ENCODE measurements at places on chromosomes 2 and 18.

DNA sequence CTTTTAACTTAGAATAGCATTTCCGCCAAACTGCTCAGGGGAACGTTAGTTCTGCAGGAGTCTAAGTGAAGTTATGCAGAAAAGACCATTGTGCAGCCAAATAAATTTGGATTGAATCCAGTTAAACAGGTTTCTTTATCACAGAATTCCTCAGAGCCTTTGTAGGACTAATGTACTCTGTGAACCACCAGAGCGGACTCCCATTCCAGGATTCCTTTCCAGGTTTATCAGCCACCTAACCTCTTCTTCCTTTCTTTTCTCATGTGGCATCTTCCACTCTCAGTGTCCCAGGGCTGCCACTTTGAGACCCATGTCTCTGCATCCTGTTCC is 350.4 kb downstream of the TSN start:
- no peak for DNase-seq

GRCh38 chr2:3130889-3131635 is 246.6 kb downstream of the EIPR1 start:
- DNase-seq, result no peak

- no peak for DNase-seq
Measured at GRCh38 chr18:9735879-9736278, 27.8 kb downstream of the RAB31 start.

GRCh38 chr2:66268756-66269155 is 166.2 kb upstream of the MEIS1 start:
- DNase-seq, result no peak

DNA sequence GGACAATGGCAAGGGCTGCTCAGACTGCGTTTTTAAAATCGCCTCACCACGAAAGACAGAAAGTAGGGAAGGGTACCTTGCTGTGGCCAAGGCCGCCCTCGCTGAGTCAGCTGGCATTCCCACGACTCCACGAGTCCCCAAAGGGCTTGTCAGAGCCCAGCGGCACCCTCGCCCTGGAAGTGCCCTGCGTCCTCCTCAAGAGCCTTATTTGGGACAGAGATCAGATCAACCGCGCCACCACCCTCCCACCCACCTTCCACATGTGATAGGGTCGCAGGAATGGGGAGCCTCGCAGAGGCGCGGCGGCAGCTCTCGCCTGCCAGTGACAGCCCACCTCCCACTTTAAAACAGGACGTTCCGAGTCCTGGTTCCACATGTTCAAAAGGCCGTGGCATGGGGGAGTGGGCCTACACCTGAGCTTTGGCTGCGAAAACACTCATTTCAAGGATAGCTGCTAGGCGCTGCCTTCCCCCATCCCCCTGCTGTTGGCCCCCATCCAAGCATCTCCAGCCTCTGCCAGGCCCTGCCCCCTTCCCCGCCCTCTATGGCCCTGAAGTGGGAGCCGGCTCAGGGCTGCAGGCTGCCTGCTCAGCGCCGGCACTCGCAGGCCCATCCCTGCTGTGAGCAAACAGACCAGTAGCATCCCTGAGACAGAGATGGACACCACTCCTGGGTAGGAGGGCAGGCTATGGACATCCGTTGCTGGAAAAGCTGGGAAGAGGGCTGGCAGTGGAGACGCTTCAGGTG is 38.1 kb upstream of the ARHGEF4 start:
- DNase-seq, result peak; percentile 82

DNA sequence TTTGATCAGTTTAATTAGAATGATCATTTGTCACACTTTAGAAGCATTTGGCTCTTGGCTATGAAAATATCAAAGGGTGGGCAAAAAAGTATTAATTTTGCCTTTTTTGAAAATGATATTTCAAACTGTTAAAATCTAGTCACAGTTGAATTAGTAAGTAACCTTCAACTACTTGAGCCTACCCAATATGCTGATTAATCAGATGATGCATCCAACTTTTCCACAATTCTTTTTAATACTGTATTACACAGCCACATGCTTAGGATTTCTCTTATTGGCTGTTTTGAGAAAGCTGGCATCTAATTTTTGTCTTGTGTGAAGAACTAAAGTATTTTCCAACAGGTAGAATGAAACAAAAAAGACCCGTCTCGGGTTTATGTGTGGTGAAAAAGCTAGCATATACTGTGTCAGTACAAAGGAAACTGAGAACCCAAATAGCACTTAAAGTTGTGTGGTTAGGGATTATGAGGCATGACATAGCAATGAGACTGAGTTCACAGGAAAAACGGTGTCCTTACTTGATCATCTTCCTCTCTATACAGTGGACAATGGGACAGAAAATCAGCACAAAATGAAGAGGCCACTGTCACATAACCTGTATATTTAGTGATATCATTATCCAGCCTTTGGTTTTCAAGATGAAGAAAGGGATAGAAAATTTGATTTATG is 11.7 kb downstream of the OSBPL6 start:
- no peak for DNase-seq

- no peak for DNase-seq
Measured at GRCh38 chr2:62375113-62375420, 130.9 kb downstream of the TMEM17 start.

- no peak for DNase-seq
Measured at GRCh38 chr18:23738151-23738550, 48.9 kb downstream of the LAMA3 start.

DNA sequence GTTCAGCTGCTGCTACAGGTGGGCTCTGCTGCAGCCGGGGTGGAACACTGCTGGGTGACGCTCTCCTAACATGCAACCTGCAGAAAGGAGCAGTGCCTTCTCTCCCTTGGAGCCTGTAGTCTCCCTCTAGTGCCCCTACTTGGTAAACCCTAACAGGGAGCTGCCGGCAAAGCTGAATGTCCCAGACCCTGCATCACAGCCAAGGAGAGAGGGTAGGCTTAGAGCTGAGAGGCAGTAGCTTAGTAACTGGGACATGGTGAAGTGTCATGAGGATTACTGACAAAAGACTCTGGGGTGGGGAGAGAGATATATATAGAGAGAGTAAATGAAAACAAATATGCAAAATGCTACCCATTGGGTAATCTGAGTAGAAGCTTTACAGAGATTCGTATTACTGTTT is 9.9 kb downstream of the NCAPH start:
- no peak for DNase-seq

GRCh38 chr2:212863185-212863588 is 288.2 kb downstream of the IKZF2 start:
- peak; percentile 19 for DNase-seq

DNA sequence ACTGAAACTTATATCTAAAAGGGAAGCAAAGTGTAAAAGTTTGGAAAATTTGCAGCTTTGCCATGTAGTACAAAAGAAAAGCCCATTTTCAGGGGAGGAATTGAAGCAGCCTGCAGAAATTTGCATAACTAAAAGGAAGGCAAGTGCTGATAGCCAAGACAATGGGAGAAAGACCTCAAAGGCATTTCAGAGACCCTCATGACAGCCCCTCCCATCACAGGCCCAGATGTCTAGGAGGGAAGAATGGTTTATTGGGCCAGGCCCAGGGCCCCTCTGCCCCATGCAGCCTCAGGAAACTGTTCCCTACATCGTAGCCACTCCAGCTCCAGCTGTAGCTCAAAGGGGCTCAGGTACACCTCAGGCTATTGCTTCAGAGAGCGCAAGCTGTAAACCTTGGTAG is 14.4 kb upstream of the WDR75 start:
- DNase-seq, result no peak

GRCh38 chr2:86105252-86105968 is at the start of gene POLR1A:
Gene POLR1A, minus strand, starts transcription at chr2:86105886. Its CDS starts 110 bp downstream, at chr2:86105776.
- peak; percentile 92 for DNase-seq

DNA sequence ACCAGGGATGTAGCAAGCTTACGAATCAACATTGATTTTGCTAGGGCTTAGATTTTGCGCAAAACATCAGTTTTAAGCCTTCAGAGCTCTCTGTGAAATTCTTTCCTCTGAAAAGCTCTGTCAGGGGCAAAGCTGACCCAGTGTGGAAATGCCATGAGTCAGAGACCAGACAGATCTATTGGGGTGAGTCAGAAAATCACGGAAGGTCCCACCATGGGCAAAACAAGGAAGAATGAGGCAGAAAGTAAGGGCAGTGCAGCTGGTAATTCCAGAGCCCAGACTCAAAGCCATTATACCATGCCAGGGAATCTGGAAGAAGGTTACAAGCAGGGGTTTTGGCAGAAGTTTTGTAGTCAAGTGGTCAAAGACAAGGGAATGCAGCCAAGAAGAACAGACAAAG is 256.6 kb upstream of the CTAGE1 start:
- no peak for DNase-seq

DNA sequence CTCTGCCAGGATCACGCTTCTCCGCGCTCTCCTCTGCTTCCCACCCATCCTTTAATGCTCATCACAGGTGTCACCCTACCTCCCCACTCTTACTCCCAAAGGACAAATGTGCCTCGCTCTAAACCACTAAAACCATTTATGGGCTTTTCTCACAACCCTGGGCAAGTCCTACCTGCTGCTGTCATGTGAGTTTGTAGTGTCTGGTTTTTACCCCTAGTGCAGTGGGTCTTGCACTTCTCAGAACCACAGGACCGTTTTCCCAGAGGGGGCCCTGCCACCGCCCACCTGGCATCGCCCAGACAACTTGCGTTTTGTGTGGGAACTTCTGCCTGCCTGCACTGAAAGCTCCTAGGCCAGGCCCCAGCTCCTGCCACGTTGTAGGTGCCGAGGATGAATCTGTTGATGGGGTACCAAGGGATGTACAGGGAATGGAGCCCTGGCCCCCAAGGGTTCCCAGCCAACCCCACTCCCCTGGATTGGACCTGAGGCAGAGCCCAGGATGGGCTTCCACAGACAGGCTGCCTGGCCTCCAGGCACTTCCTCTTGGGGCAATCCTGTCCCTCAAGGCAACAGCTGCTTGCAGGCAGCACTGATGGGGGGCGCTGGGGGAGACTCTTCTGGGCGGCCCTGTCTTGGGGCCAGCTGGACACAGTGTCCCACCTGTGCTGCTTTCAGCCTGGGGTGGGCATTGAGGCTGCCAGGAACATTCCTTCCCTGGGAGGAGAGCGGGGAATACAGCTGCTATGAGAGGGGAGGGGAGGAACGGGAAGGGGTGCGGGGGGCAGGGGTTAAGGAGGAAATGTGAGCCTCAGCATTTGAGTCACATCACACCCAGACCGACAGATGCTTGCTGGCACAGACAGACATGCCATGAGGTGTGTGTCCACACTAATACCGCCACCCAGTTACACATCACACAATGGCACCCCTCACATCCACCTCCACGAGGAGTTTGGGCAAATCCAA is 176.3 kb downstream of the ZFP36L2 start:
- no peak for DNase-seq

DNA sequence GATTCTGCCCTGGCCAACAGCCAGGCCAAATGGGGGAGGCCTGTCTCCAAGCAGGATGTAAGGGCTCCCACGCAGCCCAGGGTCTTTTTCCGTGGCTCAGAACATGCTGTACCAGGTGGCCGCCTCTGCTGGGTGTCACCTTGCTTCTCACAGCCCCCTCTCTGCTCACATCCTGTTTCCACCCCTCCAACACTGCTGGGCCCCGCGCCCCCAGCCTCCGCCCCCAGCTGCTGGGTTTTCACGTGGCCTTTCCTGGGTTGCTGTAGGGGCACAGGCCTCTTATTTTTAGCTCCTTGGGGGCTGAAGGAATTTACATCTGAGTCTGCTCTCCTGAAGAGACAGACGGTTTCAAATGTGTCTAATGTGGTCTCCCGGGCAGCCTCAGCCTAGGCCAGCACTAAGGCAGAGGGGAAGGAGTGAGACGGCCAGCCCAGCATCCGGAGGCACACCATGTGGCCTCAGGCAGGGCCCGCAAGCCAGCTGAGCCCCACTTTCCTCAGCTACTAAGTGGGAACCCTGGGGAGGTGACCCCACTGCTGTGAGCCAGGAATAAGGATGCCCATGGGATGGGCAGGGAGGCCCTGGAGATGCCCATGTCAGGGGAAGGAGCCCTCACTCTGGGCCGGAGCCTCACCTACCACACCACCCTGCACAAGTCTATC is 18.7 kb upstream of the DUSP2 start:
- DNase-seq, result no peak

GRCh38 chr2:180873219-180873618 is 107.2 kb upstream of the UBE2E3 start:
- no peak for DNase-seq

DNA sequence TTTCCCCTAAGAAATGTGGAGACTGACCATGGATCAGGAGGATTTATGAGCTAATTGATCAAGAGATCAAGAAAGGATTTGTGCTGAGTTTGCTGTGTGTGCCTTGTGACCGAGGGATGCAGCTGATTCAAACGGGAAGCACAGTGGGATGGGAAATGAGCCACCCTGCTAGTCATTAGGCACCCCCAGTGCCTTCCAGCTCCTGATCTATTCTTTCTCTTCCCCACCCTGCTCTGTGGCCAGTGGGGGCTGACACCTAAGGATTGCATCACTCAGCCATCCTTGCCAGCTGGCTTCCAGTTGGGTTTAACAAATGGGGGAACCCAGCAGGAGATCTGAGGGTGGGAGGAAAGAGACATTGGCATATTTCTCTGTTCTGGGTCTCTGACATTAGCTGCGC is 132.2 kb upstream of the CXCR4 start:
- DNase-seq, result no peak

- no peak for DNase-seq
Measured at GRCh38 chr2:237695201-237695780, 67.9 kb downstream of the LRRFIP1 start.

DNA sequence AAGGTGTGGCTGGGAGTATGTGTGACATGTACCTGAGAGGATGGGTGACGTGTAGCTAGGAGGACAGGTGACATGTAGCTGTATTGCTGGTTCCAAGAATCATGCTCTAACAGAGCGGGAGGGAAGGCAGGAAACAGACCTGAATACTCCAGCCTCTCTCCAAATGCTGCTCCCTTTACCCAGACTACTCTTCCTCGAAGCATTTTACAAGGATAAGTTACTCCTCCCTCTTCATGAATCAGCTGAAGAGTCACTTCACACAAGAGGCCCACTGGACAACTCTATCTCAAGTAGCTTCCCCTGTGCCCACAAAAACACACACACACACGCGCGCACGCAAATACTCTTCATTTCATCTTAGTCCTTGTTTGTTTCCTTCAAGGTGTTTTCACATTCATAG is 52.6 kb upstream of the KIDINS220 start:
- no peak for DNase-seq
